Activated CD4-positive, alpha-beta T cell treated with anti-CD3 and anti-CD28 coated beads for 36 hours (primary cell): ENCODE measurements at places on chromosomes 4 and X.

- peak; percentile 47 for DNase-seq
These were observed 12.2 kb downstream of the WDR1 start for GRCh38 chr4:10104211-10104990.

DNA sequence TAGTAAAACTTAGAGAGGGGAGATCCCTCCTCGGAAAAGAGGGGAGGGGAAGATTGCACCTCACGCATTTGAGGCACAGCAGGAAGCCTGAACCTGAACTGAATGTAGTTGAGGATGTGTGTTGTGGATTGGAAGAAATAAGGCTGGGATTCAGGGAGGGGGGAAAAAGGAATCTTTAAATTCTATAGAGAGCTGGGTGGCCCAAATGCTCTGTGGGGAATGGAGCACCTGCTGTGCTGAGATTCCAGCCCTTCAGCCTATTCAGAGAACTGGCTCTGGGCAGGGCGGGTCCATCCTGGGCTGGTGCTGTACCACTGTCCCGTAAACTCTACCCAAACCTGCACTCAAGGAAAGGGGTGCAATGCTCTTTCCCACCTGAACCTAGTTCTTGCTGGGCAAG, 4.1 kb downstream of the FOXO4 start:
- DNase-seq: no peak

DNA sequence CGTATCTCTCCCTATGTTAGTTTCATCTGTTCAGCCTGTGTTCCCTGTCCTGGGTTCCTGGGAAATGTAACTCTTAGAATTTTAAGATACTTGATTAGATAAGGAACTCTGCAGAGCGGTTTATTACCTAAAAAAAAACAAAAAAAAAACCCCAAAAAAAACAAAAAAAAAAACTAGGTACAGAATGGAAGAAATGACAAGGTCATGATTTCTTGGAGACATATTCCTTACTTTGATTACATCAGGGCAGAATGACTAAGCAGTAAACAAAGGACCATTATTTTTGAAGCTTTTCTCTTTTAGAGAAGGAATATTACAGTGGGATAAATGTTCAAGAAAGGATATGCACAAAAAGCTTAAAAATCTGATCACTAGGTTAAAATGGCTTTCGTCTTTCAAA, 171.8 kb downstream of the ARAP2 start:
- DNase-seq: no peak

GRCh38 chr4:189600718-189601435, 339.8 kb upstream of the FRG1 start:
- no peak for DNase-seq

DNA sequence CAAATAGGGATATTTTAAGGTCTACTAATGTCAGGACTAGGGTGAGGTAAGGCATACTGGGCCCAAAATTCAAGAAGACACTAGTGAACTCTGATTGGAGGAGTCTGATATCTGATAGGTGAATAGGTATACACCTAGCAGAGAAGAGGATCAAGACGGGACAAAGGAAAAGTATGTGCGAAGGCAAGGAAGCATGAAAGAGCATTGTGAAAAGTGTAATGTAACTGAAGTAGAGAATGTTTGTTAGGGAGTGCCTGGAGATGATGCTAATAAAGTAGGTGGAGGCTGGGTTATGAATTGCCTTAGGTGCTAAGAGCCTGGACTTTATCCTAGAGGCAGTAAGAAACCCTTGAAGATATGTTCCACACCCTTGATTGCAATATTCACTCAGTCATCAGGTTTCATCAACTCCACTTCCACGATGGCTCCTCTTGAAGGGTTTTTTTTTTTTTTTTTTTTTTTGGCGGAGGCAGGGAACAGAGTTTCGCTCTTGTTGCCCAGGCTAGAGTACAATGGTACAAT, 49.9 kb upstream of the XIAP start:
- no peak for DNase-seq

GRCh38 chrX:47651043-47651905, 911 bp upstream of the ELK1 start:
- DNase-seq: no peak

- DNase-seq: no peak
These were observed 44.9 kb downstream of the SPATA18 start for GRCh38 chr4:52096048-52096447.

- DNase-seq: no peak
These were observed 81.3 kb upstream of the TMEM33 start for GRCh38 chr4:41853973-41854372.

- DNase-seq: peak; percentile 14
These were observed 605 bp upstream of the FAT1 start for GRCh38 chr4:186724058-186724863.

GRCh38 chrX:96445531-96446065, 239.0 kb upstream of the DIAPH2 start:
- DNase-seq: no peak

- DNase-seq: no peak
These were observed 45.4 kb downstream of the CC2D2A start for GRCh38 chr4:15515106-15515505.

GRCh38 chr4:105181259-105181658, 34.6 kb downstream of the TET2 start:
- DNase-seq: no peak

GRCh38 chr4:7530082-7530481, 95.4 kb upstream of the PSAPL1 start:
- no peak for DNase-seq

DNA sequence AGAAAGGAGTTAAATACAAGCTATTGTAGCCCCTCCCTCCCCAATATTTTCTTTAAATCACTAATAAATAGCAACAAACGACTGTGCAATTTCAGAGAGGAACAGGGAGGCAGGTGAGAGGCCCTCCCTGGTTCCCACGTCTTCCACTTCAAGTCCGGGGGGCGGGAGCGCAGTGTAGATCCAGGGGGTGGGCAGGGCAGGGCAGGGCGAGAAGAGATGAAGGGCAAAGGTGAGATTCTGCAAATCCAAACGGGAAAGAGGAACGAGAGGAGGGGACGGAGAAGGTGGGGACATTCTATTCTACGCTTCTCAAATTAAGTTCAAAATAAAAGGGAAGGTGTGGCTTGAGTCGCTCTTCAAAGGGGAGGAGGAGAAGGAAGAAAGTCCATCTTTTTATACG, 6.8 kb downstream of the NKX6-1 start:
- no peak for DNase-seq

DNA sequence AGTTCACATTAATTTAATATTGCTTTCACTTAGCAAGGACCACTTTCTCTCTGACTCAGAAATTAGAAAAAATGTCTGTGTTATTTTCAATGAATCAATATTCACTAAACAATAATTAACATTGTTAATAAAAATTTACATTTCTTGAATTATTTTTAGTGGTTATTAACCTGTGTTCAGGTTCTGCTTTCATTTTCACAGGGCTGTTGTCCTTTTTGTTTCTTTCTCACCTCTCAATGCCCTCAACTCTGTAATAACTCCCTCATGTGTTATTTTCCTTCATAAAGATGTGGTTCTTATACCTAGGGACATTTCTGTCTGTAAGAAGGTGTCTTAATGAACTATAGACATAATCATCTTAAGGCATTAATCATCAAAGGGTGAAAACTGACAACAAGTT, 43.1 kb upstream of the PRR27 start:
- DNase-seq: no peak

GRCh38 chr4:38089961-38090360, 129.8 kb downstream of the PTTG2 start:
- DNase-seq: no peak

GRCh38 chr4:113637823-113638561, 123.5 kb downstream of the CAMK2D start:
- DNase-seq: no peak

DNA sequence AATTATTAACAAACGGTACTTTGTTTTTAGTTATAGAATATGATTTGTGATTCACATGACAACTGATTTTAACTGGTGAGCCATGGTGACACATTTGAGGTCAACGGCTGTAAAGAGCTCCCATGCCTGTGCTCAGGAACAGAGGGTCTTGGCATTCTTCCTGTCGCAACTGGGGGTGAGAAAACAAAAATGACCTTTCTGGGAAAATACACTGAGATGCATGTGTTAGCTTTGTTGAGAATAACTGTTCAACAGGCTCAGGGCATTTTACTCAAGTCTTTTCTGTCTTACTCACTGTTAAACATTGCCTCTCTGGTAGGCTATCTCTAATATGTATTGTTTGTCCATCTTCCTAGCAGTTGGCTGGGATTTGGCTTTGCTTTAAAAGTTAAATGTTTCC, 57.1 kb upstream of the HPGD start:
- no peak for DNase-seq

- no peak for DNase-seq
These were observed 50.0 kb upstream of the NDST3 start for GRCh38 chr4:117984366-117984680.

DNA sequence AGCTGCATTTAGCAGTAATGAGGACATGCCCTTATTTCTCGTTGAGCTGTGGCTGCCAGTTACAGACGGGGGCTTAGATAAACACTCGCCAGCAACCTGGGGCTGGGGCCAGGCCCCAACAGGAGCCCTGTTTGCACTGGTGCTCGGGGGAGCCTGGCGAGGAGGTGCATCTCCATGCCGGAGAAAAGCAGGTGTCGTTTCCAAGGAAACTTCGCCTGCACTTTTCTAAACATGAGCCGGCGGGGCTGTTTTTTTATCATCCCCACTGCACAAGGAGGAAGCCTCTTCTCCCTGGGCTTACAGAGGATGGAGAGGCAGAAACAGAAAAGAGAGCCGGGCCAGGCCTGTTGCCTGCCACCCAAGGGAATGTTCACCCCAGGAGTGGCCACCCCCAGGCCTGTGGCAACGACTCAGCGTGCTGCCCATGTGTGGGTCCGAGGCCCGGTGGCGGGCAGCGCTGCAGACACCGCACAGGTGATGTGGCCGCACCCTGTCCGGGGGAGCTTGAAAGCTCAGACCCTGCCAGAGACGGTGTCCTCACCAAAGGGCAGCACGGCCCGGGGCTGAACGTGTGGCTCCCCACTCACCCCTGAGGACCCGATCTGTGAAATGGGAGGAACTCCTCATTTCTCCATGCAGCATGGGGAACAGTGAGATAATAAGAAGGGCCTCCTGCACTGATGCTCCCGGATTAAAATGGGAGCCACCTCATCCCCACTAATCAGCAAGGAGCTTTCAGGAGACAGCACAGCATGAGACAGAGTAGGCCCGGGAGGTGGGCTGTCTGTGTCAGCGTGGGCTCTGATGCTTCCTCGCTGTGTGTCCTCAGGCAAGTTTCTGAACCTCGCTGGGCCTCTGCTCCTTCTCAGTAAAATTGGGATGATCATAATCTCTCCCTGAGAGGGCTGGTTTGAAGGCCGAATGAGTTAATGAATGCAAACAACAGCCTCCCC, 33.8 kb upstream of the ADRA2C start:
- no peak for DNase-seq

DNA sequence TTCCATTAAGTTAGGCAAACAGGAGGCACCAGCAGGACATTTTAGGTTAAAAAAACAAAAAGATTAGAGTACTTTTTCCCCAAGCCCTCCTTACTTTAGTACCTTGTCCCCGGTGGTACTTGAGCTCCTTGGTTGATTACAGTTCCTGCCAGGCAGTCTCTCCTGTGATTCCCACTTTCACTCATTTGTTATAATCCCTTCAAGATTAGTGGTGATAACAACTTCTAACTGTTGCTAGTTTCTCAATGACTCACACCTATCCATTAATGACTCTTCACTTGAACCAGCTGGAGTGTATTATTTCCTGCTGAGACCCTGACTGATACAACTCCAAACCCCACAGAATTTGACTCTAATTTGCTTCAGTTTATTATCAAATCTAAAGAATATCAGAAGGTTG, 765.0 kb upstream of the DIAPH2 start:
- DNase-seq: no peak

DNA sequence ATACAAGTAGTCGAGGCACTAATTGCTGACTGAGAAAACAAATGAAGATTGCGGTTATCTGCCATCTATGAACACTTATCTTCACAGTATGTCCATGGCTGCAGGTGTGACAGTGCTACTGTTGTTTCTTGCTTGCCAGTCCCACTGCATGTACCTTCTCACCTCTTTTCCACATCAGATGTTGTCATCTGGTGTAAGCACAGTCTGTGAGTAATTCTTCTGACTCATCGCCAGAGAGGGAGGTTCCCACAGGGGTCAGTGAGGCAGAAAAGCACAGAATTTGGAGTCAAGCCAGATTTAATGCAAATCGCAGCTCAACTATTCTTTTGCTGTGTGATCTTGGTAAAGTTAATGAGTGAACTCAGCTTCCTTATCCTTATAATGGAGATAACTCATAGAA, 144.4 kb downstream of the GLRA2 start:
- peak; percentile 33 for DNase-seq

DNA sequence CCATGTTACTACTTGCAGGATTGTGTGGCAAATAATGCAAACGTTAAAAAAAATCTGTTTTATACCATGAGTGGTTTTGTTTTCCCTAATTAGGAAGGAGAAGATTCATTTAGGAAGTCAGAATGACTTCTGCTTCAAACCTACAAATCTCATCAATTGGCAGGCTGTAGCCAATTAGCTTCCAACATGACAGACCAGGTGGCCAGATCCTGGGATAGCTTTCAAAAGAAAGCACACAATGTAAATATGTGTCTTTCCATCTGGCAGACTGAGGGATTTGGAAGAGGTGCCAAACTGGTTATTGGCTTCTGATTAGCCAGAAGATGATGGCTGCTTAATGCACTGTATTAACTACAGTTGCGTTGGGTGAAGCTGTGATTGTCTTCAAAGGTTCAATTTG, 432.8 kb downstream of the ANKRD50 start:
- DNase-seq: no peak

DNA sequence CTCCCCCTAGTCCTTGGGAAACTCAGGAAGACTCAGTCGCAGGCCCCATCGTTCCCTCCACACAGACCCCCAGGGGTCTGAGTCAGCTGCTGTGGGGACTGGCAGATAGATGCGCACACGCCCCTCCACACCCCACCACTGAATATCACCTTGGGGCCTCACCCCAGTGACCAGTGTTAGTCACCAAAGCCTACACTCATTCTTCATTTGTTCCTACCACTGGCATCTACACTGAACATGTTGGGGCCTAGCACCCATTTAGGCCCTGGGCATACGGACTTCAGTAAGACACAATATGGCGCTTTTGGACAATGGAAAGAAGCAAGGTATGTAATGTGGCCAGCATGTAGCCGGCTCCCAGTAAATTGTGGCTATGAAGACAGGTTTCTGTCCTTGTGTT, 154.1 kb upstream of the PJA1 start:
- DNase-seq: no peak

DNA sequence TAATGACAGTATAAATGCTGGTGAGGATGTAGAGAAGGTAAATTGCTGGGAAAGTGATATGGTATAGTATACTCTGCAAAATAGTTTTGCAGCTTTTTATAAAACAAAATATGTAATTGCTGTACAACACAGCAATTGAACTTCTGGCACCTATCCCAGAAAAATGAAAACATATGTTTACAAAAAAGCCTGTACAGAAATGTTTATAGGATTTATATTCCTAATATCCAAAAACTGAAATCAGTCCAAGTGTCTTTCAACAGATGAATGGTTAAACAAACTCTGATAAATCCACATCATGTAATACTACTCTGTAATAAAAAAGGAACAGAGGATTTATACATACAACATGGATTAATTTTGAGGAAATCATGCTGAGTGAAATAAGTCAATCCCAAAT, 198.4 kb upstream of the ACTRT1 start:
- no peak for DNase-seq
